RKO (cell line): ENCODE measurements at places on chromosomes 4 and X.

GRCh38 chrX:150730719-150731118, 37.5 kb downstream of the MTMR1 start:
- no peak for DNase-seq

DNA sequence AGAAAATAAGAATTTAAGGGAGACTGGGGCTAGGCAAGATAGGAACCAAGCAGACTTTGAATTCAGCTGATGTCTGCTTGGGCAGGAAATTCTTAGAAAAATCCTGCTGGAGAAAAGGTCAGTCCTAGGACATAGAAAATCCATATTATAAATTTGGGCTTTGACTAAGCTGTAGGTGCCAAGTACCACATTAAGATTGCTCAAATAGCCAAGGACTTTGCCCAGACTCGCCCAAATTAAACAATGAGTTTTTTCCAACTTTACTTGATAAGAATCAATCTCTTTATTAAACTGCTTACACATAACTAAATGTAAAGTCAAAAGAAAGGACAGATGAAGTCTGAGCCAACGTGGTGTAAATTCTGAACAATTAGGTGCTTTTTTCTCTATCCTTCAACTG, 95.4 kb downstream of the FUNDC1 start:
- DNase-seq, result no peak

GRCh38 chr4:23855912-23856605, 33.8 kb downstream of the PPARGC1A start:
- no peak for DNase-seq

DNA sequence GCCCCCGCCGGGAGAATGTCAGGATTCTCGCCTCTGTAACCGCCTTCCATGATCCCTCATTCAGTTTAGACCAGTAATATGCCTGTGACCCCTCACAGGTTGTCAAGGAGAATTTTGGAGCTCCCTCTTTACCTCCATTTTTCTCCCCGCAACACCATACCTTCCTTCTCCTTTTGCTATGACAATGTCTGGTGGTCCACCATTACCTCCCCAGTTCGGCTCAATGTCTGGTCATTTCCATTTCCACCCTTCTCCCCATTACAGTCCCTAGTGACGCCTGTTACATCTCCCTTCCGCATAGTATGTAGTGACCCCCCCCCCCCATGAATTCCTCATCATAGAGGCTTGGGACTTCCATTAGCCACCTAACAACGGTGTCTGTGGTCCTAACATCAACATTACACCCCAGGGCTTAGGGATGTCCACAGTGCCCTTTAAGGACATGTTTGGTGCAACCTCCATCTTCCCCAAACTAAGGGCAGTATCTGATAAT, 700 bp downstream of the ARAF start:
- DNase-seq, result no peak

GRCh38 chrX:76279007-76279406, 106.1 kb downstream of the PBDC1 start:
- peak; percentile 68 for DNase-seq

- no peak for DNase-seq
Observed at GRCh38 chr4:26248647-26249046, 72.2 kb upstream of the RBPJ start.

- no peak for DNase-seq
Observed at GRCh38 chrX:47170861-47171692, 22.6 kb upstream of the UBA1 start.

DNA sequence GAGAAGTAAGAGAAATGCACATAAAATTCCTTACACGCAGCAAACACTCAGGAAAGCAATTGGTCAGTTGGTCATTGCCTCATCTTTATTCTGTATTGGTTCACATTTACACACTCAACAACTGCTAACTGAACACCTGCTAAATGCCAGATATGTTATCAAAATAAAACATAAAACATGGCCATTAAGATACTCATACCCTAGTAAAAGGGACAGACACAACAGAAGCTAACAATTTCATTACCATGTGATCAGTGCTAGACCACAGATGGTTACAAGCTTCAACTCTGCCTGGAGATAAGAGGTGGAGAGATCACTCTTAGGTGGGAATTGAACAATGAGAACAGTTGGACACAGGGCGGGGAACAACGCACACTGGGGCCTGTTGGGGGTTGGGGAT, 26.2 kb downstream of the TEC start:
- no peak for DNase-seq

GRCh38 chrX:69027181-69028005, 137.9 kb downstream of the PJA1 start:
- DNase-seq, result no peak

- peak; percentile 72 for DNase-seq
Observed at GRCh38 chr4:42371305-42372252, 25.7 kb upstream of the SHISA3 start.

- DNase-seq, result no peak
Observed at GRCh38 chrX:39820938-39821708, 276.6 kb downstream of the BCOR start.

GRCh38 chrX:138858951-138859350, 147.4 kb upstream of the FGF13 start:
- no peak for DNase-seq

- DNase-seq, result no peak
Observed at GRCh38 chrX:48937054-48937907, 18.5 kb upstream of the PIM2 start.

DNA sequence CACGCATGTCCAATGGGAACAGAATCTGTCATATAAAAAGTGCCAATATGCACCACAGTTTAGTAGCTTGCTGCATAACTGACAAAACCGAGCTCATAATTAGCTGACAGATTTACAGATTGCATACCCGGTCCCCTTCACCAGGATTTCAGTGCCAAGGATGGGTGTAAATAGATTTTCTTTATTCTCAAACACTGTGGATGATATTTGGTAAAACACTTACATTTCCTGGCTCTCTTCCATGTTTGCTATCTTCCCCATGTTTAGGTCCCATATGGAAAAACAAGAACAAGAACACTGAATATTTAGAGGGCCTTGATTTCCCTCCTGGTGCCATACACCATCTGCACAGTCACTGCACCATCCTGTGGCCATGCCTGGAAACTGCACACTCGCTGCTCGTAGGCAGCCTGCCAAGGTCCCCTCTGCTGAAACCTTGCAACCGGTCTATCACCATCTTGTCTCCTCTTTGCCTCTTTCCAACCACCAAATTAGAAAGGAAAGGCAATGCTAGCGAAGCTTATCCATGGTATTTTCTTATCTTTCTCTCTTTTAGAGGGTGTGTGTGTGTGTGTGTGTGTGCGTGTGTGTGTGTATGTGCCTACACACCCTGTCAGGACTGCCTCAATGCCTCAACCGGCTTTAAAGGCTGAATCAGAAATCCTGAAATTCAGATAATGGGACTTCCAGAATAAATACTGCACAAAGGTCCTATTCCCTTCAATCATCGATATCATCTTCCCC, 124.2 kb upstream of the MBNL3 start:
- DNase-seq, result peak; percentile 31

- no peak for DNase-seq
Observed at GRCh38 chrX:72430405-72430968, 124.8 kb upstream of the CITED1 start.

GRCh38 chr4:164731827-164732474, 22.0 kb upstream of the SMIM31 start:
- DNase-seq, result peak; percentile 50

GRCh38 chrX:12447448-12448064, 309.3 kb downstream of the FRMPD4 start:
- peak; percentile 40 for DNase-seq

- DNase-seq, result no peak
Observed at GRCh38 chr4:10413177-10413576, 44.0 kb downstream of the ZNF518B start.

DNA sequence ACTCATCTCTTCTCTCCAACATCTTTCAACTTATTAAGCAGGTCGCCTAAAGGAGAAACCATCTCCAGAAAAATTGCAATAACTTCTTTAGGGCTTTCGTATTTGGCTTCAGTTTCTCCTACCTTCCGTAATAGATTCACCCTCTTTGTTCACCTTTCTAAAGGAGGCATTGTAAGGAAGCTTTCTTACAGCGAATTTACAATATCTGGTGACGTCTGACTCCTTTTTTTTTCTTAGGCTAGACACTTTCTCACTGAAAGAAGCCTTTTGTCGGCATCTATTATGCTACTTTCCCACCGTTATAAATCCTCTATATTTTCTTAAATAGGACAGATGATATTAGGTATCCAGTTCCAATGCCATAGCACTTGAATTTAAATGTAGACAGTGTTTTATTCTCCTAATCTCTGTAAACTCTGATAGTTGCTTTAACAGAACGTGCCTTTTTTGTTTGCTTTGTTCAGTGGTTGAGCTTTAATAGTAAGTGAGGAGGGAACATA, 302.4 kb downstream of the IL1RAPL1 start:
- no peak for DNase-seq

GRCh38 chrX:130975947-130976346, 72.9 kb upstream of the ENOX2 start:
- peak; percentile 81 for DNase-seq
